ENCODE measurements at places on chromosomes 12 and 14.

- H3K4me1 ChIP-seq, result no peaks in the 10 kb centered on the region
- H3K36me3 ChIP-seq, result no peaks in the 10 kb centered on the region
- H3K27ac ChIP-seq, result no peak overlapping the region
- no peak for DNase-seq
- H3K27me3 ChIP-seq, result no peaks in the 10 kb centered on the region
These were observed 85.4 kb upstream of the CRY1 start for GRCh38 chr12:107178776-107179175.

- DNase-seq, result no peak
- H3K27ac ChIP-seq, result no peak overlapping the region
- H3K27me3 ChIP-seq, result no peaks in the 10 kb centered on the region
- peaks cover 2% of the 10 kb centered on the region for H3K4me1 ChIP-seq
- H3K4me3 ChIP-seq, result no peak overlapping the region
These were observed 175.7 kb upstream of the DDHD1 start for GRCh38 chr14:53328841-53329240.

- no peak for DNase-seq
- peaks cover 2% of the 10 kb centered on the region for H3K4me1 ChIP-seq
- peak overlapping the region; percentile 60 for H3K4me3 ChIP-seq
- no peak overlapping the region for H3K27ac ChIP-seq
- no peaks in the 10 kb centered on the region for H3K27me3 ChIP-seq
These were observed 10.9 kb upstream of the IL26 start for GRCh38 chr12:68236421-68237059.

GRCh38 chr12:121246893-121247557, 37.1 kb downstream of the P2RX4 start:
- no peaks in the 10 kb centered on the region for H3K4me1 ChIP-seq
- no peak overlapping the region for H3K4me3 ChIP-seq
- no peak overlapping the region for H3K27ac ChIP-seq
- no peak for DNase-seq
- no peaks in the 10 kb centered on the region for H3K27me3 ChIP-seq
- peaks cover 21% of the 10 kb centered on the region for H3K36me3 ChIP-seq

DNA sequence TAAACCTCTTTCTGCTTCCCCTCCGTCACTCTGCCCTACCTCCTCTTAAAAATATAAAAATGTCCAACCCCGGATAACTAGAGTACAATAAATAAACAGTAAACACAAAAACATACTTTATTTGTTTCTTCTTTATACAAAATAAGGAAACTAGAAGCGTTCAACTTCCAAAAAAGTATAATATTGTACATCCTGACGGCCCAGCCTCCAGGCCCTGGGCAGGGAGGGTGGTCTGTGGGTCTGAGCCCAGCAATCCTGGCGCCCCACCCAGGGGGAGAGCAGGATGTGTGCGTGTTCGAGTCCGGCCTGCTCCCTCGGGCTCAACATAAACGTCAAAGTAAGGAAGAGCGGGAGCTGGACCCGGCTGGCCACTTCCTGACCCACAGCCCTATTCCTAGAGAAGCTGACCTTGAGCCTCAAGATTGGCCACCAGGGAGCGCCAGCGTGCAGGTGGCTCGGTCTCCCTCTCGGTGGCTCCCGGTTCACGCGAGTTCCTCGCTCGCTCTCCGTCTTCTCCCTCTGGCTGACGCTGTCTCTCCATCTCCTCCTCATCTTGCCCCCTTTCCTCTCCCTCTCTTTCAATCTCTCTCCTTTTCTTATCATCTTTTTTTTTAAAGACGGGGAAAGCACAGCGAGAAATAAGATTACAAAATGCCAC, 9.4 kb downstream of the LHX5 start:
- H3K27me3 ChIP-seq, result peaks cover 24% of the 10 kb centered on the region
- H3K27ac ChIP-seq, result no peak overlapping the region
- peak overlapping the region; percentile 64 for H3K4me3 ChIP-seq

DNA sequence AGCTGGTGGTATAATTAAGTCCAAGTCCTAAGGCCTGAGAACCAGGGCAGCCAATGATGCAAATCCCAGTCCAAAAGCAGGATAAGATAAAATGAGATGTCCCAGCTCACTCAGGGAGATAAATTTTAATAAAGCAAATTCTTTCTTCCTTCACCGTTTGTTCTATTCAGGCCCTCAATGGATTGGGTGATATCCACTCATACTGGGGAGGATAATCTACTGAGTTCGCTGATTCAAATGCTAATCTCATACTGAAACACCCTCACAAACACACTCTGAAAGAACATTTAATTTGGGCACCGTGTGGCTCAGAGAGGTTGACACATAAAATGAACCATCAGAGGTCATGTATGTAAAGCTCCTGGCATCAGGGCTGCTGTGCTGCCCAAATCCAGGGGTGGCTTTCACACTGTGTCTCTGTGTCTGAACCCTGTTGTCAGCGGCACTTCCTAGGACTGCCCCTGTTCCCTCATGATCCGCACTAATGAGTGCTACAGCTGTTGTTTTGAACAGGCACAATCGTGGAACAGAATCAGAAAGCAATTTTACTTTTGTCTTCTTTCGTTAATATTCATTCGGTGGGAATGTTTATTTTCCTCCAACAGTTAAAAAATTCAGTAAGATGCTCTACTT, 428.5 kb upstream of the FBXO33 start:
- H3K4me1 ChIP-seq, result no peaks in the 10 kb centered on the region
- no peaks in the 10 kb centered on the region for H3K27me3 ChIP-seq
- H3K4me3 ChIP-seq, result no peak overlapping the region

GRCh38 chr14:68232300-68233055, 412.9 kb downstream of the RAD51B start:
- peak overlapping the region; percentile 76 for H3K27ac ChIP-seq
- DNase-seq, result no peak
- H3K27me3 ChIP-seq, result no peaks in the 10 kb centered on the region
- no peaks in the 10 kb centered on the region for H3K36me3 ChIP-seq
- H3K4me3 ChIP-seq, result no peak overlapping the region

- DNase-seq, result no peak
- H3K27me3 ChIP-seq, result no peaks in the 10 kb centered on the region
- H3K36me3 ChIP-seq, result peaks cover 42% of the 10 kb centered on the region
- no peak overlapping the region for H3K4me3 ChIP-seq
- H3K27ac ChIP-seq, result no peak overlapping the region
- H3K4me1 ChIP-seq, result peaks cover 11% of the 10 kb centered on the region
These were observed 1.6 kb downstream of the IPO4 start for GRCh38 chr14:24186831-24187538.
